ENCODE measurements at places on chromosomes 2 and 18.

GRCh38 chr2:126317790-126318431 is 338.0 kb upstream of the GYPC start:
- no peak for DNase-seq

DNA sequence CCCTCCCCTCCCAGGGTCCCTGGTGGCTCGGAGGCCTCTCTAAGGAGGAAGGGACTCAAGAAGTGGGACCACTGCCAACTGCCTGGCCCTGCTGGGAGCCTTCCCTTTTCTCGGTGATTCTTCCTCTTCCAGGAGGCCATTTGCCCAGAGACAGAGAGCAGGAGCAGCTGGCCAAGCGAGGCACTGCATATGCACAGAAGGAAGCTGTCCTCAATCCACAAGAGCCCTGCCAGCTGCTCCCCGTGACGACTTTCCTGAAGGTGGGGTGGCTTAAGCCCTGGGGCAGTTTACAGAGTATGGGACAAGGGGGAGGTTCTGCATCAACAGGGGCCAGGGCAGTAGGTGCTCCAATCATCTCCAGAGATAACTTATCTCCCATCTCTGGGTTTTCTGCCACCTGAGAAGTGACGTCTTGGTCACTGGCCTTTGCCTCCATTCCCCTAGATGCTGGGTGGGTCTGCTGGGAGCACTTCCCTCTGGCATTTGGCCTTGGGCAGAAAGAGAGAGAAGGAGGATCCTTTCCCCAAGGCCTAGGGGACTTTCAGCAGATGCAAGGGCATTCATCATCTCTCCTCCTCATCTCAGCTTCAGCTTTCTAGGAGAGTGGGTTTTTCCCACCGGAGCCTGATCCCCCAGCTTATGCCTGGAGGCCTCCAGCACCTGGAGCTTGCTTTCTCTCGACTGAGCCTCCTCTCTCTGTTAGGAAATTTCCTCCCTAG is 28.5 kb downstream of the CIB4 start:
- DNase-seq = no peak

DNA sequence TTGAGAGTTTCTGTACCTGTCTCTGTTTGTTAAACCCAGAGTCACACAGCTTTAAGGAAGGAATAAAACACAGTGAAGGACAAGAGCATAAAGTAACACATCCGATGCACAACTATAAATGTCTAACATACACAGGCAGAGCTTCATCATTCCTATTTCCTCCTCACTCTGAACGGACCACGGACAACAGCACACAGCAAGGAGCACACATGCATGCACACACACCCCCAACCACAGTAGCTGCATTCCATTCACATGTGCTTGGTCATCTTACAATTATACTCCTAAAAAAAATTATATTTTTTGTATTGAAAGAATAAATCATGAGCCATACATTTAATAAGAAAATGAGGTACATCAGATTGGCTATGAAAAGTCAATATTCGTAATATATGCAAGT is 58.3 kb downstream of the ID2 start:
- DNase-seq = no peak

GRCh38 chr2:185667452-185667851 is 71.2 kb upstream of the FSIP2 start:
- no peak for DNase-seq

GRCh38 chr2:159758686-159759085 is 39.3 kb downstream of the CD302 start:
- DNase-seq = no peak

GRCh38 chr2:47050021-47050760 is 104.9 kb downstream of the STPG4 start:
- no peak for DNase-seq

All from CD4-positive, alpha-beta T cell treated with Interleukin-1 beta for 1 hour (primary cell).